Iris pigment epithelial cell (primary cell): ENCODE measurements at places on chromosomes 16 and 17.
A peak's percentile ranks its signal among the peaks of the same experiment; 100 is the strongest.

GRCh38 chr17:21371511-21372081, 4.6 kb upstream of the KCNJ12 start:
- DNase-seq: no peak

GRCh38 chr17:77473615-77474226, 333.0 kb downstream of the SEC14L1 start:
- no peak for DNase-seq

DNA sequence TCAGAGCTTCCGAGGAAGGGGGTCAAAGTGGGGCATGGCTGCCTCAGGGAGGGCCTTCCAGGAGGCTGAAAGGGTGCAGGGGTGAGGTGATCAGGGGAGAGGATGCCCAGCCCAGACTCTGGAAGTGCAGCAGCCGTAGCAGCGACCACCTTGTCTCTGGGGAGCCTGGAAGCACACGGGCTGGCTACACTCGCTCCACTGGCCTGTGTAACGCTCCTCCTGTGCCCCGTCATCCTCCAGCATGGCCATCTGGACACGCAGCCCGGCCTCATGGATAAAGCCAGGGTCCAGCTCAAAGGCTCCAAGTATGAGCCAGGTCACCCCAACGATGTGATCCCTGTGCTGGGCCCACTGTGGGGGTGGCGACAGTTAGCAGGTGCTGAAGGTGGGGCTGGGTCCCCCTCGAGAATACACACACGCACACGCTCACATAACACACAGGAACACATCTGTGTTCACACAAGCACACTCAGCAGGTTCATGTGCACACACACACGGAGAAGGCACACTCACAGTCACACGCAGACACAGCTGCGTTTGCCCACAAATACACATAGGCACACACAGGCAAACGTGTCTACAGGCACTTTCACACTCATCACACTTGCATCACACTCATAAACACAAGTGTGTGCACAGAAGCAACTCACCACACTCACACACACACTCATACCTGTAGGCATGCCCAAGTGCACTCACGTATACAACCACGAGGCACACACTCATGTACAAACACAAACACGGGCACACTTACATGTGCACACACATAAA, 19.3 kb downstream of the POLR3K start:
- no peak for DNase-seq

GRCh38 chr16:85898521-85899442, at the start of gene IRF8:
Gene IRF8 (plus strand): TSS chr16:85899162. CDS start chr16:85903016, 3,854 bp downstream.
- peak; percentile 69 for DNase-seq

GRCh38 chr17:72255481-72255880, 134.7 kb downstream of the SOX9 start:
- DNase-seq: no peak

DNA sequence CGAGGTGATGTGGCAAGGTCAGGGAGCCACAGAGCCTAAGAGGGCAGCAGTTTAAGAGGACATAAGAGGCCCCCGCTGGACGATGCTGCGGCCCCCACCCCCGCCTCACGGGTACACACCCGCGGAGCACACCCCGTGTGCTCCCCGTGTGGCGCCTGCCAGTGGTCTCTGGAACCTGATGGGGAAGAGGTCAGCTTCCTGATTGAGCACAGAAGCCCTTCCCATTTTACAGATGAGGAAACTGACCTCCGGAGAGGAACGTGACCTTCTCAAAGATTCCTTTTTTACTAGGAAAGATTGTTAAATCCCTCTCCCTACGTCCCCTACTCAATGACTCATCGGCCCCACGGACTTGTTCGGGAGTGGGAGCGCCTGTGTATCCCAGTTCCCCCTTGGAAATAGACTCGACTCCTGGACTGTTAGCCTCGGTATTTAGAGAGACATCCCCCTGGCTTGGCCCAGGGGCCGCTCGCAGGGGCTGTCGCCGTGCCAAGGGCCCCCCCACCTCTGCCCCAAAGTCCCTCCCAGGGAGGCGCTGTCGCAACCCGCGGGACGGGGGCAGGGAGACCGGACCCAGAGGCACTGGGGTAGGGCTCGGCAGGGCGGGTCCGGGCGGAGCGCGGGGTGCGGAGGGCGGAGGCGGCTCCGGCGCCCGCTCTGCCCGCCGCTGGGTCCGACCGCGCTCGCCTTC, at the start of gene ABCC3:
ABCC3 (plus strand) TSS at position 658 of the 691 bp plus-strand sequence. CDS start 56 bp downstream, outside the sequence.
- DNase-seq: no peak

GRCh38 chr17:30031214-30031869, 85.3 kb upstream of the NSRP1 start:
- DNase-seq: peak; percentile 1

DNA sequence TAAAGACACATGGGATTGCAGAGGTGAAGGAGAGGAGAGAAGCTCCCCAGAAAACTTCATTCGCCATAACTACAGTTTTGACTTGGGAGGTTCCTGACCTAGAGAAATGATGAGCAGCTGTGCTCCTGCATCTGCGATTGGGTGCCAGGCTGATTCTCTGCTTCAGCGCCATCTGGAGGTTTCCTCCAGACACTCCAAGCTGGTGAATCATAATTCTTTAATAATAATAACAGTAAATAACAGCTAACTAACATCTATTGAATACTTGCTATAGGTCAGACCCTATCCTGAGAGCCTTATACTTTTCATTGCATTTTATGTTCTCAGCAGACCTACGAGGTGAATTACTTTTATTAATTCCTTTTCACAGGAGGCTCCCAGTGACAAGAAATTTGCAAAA, 575.8 kb downstream of the TOX3 start:
- peak; percentile 67 for DNase-seq

GRCh38 chr17:17558431-17558830, 33.1 kb downstream of the PEMT start:
- no peak for DNase-seq

DNA sequence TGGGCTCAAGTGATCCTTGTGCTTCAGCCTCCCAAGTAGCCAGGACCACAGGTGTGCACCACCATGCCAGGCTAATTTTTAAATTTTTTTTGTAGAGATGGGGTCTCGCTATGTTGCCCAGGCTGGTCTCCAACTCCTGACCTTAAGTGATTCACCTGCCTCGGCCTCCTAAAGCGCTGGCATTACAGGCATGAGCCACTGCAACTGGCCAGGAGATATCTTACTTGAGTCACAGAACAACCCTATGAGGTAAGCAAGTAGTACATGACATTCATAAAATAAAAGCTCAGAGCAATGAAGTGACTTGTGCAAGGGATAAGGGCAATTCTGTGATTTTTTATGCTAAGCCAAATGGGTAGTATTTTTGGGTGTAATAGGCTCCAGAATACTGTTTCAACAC, 57.3 kb downstream of the CDC27 start:
- peak; percentile 47 for DNase-seq

DNA sequence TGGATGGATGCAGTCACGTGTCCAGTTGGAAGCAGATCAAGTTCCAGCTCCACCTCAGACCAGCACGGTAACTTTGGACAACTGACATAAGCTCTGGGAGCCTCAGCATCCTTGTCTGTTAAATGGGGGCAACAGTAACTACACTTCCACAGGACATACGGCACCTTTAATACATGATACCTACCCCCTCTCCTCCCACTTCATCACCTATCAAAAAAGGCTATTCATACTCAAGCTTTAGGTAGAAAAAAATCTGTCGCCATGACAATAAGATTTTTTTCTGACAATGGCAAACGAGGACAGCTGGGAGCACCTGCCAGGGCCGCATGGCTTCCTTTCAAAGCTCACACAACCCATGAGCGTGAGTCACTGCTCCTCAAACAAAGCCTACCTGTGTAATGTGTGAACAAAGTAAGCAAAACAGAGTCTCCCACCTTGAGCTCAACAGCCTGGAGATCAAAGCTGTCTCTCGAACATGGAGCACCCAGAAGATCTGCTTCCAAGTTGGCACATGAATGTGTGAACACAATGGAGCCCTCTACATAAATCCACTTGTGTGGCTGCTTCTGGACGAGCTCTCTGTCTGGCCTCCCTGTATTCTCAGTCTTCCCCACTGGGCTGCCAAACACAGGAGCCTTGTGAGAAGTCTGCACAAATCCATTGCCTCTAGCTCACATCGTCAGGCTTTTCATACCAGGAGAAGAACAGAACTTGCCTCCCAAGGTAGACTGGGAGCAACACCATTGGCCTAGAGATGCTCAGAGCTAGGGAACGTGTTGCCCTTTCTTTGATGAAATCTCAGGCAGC, 459.7 kb downstream of the SOX9 start:
- DNase-seq: no peak

DNA sequence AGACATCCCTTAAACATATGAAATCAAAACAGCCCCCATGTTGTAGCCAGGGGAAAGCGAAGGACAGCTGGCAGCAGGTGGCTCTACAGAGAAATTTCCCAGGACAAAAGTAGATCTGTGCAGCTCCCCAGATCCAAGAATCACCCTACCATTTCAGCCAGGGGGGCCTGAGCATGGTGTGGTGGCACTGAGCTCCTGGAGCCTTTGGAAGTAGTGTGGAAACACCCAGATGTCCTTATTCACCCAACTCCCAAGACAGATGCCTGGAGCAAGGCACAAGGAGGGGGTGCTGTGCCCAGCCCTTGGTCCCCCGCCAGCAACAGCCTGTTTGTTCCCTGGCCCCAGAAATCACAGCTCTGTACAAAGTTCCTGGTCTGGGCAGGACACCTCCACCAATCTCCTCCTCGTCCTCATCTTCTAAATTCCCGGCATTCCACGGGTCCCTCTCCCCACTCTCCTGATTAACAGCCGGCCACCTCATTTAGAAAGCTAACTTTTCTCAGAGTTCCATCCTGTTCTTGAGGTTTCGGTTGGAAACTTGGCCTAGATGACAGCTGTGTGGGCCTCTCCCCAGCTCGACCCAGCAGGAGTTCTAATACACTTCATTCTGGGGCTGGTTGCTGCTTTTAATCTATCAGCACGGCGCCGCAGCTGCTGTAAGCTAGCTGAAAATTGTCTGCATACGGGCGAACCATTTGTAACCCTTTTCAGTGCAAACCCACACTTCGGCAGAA, 191.1 kb downstream of the C16orf78 start:
- no peak for DNase-seq

DNA sequence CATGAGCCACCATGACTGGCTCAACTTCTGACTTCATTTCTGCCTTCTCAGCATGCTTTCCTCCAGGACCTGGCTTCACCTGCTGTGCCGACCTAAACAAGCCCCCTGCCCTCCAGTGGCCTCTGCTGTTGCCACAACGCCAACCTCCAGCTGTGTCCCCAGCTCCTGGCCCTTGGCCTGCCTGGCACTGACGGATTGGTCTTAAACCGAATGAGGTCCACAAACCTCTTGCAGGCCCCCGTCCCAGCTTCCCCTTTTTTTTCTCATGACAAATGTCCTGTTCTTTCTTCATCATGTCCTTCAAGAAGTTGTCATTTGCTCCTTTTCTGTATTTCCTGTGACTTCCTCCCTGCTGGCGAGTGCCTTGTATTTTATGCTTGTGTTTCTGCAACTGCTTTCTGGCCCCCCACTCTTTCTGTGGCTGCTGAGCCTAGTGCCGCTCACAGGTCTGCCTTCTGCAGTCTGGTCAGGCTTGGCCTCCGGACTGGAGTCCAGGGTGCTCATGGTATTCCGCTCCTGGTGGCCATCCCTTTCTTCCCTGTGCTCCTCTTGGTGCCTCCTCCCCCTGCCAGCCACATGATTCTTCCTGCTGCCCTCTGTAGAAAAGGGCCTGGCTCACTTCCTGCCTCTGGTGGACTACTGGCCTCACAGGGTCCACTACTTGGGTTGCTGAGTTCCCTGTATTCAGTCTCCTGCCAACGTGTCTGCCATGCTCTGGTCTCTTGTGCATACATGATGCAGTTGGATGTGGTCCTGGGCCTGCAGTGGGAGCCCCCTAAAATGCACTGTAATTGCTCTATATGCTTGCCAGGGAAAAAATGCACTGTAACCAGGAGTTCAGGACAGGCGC, 2.9 kb downstream of the ATP6V0C start:
- no peak for DNase-seq

- peak; percentile 45 for DNase-seq
Observed at GRCh38 chr16:31093132-31093703, 1.4 kb downstream of the VKORC1 start.

DNA sequence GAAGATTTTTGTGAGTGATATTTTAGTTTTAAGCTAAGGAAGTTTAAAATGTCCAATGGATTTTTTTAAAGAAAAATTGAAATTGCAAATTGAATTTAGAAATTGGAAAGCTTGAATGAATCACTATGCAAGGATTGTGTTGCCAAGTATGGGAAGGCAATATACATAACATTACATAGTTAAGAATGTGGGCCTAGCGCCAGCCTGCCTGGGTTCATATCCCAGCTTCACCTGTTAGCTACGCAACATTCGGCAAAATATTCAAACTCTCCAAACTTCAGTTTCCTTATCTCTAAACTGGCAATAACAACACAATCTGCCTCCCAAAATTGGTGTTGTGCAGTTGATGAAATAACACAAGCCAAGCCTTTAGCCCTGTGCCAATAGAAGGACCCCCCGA, 50.4 kb upstream of the DNAH9 start:
- DNase-seq: no peak

DNA sequence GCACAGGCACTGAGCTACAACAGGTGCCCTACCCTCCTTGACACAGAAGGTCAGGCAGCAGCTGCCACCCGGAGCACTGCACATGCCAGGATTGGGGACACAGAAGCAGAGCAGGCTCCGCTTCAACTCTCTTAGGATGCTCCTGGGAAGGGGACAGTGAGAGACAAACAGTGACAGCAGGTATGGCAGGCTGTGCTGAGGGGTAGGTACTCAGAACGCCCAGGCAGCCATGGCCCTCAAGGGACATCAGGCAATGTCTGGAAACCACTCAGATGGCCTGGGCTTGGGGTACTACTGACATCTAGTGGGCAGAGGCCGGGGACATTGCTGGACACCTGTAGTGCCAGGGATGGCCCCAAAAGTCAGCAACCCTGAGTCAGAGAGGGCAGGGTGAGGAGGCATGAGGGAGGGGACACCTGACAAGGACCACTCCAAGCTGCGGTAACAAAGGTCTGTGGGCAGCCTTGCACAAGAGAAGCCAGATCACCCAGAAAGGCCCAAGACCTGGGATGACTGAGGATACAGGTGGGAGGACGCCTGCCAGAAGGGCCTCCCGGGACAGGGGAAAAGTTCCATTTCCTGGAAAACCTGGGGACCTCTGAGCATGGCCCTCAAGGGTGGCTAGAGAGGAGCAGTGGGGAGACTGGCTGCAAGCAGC, 21.2 kb downstream of the PEMT start:
- DNase-seq: no peak

DNA sequence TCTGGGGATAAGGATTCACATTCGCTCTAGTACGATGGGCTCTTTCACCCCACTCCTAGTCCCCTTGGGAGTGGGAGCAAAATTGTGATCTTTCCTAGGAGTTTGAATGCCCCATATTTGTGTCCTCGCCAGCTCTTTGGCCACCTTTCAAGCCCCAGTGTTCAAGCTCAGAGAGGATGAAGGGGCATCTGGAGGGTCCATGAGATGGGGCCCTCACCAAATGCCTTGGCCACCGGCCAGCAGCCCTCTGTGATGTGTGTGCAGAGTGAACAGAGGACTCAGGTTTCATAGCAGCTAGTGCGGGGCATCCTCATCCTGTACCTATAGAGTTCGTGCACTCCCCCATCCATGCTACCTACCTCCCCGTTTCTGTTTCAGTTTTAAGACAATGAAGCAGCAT, 140.6 kb downstream of the RAB11FIP4 start:
- no peak for DNase-seq

DNA sequence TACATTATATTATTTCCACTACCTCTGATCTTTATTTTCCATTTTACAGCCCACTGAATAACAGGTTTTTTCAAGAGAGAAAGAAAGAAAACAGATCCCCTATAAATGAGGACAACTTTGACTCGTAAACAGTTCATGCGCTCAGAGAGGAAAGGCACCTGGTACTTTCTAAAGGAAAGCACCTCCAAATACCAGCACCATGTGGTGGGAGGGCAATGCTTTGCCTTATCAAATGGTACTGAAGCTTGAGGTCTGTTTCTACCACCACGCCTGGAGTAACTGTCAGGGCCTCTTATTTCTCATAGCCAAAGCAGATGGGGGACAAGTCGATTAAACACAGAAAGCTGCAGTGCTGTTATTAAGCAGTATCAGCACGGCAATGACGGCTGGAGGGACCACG, 510.3 kb upstream of the ZFHX3 start:
- no peak for DNase-seq
